ENCODE measurements at places on chromosomes 1 and 21.

DNA sequence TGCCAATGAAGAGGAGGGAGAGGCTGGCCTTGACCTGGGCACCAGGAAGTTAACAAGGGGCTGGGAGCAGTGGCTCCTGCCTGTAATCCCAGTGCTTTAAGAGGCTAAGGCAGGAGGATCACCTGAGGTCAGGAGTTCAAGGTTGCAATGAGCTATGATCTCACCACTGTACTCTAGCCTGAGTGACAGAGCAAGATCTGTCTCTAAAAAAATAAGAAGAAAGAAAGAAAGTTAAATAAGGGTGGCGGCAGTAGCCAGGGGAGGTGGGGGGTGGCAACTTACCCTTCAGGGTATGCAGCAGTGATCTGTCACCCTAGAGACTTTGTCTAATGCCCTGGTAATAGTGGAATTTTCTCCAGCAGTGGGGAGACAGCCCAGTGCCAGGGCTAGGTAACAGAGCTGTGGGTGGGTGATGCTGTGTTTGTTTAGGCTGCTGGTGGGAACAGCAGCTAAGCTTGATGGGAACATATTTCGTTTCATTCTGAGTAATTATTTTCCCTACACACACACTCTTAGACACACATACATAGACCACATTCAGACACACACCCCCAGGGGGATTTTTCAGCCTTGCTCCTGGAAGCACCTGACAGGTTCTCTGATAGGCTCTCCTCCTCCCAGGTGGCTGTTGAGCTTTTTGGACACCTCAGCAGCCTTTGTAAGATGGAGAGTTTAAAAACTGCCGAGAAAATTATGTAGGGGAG lies 11.3 kb upstream of the SYT6 start:
- DNase-seq: no peak

GRCh38 chr1:49765034-49765433 lies 258.7 kb downstream of the AGBL4 start:
- no peak for DNase-seq

DNA sequence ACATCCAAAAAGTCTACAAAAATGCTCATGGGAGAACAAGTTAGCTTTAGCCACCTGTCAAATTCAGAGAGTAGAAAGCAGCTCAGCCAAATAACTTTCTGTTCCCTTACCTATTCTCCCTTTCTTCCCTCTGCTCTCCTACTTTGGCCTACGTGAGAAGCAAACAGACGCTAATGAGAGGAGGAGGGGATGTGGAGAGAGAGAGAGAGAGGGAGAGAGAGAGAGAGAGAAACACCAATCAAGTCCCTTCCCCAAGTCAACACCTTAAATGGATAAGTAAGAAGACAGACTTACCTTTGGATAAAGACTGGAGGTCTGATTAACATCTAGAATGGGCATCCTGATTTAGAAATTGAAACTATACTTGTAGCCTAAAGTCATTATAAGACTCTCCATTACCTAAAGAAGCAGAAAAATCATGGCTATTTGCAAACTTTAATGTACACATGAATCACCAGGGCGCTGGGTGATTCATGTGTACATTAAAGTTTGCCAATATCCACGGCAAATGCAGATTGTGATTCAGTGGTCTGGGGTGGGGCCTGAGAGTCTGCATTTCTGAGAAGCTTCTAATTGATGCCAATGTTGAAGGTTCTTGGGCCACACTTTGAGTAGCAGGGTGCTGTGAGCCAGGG lies 13.1 kb upstream of the DUSP12 start:
- no peak for DNase-seq

DNA sequence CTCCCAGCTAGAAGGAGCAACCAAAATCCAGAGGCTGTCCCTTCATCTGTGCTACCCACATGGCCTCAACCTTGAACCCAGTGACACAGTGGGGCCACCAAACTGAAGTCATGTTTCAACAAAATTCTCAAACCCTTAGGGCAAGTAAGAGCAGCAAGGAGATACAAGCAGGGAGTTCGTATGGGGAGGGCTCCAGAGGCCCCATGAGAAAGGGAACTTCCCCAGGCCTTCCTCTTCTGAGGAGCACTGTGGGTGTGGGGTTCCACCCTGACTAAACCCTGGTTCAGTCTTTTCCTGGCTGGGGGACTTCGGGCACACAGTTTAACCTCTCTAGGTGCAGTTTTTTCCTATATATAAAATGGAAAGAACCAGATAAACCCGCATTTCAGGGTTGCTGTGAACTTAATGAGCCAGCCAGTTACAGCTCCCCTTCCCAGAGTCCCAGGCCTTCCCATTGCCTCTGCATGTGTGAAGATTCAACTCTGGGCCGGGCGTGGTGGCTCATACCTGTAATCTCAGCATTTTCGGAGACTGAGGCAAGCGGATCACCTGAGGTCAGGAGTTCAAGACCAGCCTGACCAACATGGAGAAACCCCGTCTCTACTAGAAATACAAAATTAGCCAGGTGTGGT lies 8.0 kb upstream of the THEMIS2 start:
- no peak for DNase-seq

- DNase-seq: no peak
These were observed 335.0 kb upstream of the NFIA start for GRCh38 chr1:60747353-60747752.

DNA sequence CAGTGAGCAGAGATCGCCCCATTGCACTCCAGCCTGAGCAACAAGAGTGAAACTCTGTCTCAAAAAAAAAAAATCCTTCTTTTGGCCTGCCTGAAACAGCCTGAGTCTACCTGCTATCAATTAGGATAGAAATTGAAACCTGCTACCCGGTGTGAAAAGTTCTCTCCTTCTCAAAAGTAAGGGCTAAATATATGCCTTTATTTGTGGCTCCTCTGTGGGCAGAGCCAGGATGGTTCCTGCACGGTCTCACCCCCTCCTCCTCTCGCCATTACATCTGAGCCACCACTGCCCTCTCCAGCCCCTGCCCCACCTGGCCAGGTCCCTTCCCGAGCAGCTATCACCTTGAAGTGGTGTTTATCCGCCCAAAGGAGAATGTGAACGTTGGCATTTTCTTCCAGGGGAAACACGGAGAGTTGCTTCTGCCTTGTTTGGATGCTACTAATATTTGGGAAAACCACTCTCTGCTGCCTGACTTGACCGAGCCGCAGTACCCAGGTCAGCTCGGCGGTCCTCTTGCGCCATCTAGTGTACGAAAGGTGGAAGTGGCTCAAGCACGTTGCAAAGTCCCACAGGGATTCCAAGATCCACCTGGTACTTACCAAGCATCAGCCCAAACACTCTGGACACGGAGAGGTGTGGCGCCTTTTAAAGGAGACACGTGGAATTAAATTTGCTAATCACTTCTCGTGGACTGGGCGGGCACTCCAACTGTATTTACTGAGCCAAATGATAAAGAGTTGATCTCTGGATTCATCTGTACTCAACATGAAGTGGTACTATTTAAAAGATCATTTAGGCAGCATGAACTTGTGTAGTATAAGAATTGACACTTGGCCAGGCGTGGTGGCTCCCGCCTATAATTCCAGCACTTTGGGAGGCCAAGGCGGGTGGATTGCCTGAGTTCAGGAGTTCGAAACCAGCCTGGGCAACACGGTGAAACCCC lies 31.9 kb downstream of the SETD4 start:
- DNase-seq: peak; percentile 59

DNA sequence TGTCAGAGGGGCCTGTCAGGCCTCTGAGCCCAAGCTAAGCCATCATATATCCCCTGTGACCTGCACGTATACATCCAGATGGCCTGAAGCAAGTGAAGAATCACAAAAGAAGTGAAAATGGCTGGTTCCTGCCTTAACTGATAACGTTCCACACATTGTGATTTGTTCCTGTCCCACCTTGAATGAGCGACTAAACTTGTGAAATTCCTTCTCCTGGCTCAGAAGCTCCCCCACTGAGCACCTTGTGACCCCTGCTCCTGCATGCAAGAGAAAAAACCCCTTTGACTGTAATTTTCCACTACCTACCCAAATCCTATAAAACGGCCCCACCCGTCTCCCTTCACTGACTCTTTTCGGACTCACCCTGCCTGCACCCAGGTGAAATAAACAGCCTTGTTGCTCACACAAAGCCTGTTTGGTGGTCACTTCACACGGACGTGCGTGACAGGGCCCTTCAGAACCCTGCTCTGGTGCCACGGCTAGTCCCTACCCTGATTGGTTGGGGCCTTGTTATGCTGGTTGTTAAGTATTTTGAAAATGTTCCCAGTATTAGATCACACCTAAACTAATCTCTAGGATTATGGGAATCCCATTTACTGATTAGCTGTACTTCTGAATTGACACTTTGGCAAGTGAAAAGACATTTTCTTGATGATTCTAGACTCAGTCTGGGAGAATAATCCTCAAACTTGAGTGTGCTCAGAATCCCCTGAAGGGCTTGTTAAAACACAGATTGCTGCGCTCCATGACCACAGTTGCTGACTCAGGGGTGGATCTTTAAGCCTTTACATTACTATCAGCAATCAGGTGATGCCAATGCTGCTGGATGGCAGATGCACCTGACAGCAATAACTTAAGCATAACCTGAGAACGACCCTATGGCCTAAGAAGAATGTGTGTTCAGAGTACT lies 28.8 kb upstream of the SPATA6 start:
- no peak for DNase-seq

DNA sequence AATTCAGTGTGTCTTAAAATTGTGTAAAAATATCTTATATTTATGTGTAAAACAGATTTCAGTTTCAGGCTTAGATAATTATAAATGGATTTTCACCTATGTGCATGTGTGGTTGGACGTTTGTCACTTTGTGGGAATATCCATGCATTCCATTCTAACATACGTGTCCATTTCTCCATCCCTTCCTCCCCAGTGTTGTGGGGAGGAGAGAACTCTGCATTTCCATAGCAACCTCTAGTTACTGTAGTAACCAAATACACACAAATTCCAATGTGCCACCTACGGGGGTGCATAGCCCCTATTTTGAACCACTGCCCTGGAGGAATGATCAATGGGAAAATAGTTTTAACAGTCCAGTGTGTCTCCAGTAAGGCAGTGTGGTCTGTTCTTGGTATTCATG lies 79.0 kb downstream of the RASAL2 start:
- DNase-seq: no peak

DNA sequence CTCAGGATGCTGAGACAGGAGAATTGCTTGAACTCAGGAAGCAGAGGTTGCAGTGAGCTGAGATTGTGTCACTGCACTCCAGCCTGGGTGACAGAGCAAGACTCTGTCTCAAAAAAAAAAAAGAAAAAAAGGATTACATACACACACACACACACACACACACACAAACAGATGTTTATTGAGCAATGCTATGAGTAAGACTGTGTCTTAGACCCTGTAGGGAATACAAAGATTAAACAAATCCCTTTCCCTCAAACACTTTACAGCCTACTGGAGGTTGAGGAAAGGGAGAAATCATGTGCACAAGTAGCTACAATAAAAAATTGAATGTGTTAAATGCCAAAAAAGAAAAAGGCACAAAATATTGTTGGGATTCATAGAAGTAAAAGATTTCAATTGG lies 58.1 kb downstream of the RPAP2 start:
- no peak for DNase-seq

DNA sequence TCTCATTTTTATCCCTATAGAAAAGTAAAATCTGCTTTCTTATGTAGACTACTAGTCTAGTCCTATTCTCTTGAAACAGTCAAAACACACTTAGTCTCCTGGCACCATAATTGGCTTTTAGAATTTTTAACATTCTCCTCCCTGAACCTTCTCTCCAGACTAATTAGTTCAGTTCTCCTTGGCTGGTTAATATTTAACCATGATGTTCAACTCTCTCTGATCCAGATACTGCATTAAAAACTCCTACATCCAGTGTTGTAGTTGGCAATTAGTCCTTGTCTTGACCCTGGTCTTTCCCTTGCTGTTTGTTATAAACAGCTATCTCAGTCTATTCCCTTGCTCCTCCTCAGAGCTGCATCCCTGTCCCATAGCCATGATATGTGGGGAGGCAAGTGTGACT lies 422.9 kb upstream of the BEND5 start:
- no peak for DNase-seq

GRCh38 chr1:231856894-231857293 lies 230.3 kb downstream of the DISC1 start:
- no peak for DNase-seq

GRCh38 chr1:95095833-95096217 lies 21.3 kb upstream of the TLCD4 start:
- DNase-seq: no peak

DNA sequence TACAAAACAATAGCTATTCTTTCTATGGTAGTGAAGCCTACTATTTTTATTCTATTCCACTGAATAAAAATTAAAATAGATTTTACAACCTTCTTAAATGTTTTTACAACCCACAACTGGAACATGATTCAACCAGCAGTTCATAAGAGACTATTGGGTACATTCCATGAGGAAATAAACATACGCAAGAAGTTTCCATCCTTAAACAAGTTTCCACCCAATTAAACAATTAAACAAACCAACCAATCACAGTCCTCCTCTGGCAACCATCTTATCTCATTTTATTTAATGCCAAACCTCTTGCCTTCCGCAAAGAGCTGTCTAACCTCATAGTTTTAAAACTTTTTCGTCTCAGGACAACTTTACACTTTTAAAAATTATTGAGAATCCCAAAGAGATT lies 239.0 kb downstream of the RGS7 start:
- DNase-seq: no peak

GRCh38 chr1:192814805-192815204 lies 6.0 kb downstream of the RGS2 start:
- no peak for DNase-seq

DNA sequence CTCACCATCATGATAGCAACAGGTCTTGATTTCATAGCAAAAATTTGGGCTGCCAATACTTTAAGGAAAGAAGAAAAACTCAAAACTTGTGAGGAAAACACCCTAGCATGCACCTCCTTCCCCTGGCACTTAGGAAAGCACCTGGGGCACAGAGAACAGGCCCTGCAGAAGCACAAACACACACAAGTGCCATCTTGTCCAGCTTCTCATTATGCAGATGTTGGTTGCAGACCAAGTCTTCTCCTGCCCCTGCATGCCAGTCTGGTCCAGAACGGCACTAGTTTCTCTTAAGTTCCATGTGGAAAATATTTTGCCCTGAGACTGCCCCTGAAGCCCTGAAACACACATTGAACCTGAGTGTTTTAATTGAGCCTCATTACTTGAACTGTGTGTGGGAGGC lies 6.3 kb upstream of the ETV3 start:
- DNase-seq: no peak

DNA sequence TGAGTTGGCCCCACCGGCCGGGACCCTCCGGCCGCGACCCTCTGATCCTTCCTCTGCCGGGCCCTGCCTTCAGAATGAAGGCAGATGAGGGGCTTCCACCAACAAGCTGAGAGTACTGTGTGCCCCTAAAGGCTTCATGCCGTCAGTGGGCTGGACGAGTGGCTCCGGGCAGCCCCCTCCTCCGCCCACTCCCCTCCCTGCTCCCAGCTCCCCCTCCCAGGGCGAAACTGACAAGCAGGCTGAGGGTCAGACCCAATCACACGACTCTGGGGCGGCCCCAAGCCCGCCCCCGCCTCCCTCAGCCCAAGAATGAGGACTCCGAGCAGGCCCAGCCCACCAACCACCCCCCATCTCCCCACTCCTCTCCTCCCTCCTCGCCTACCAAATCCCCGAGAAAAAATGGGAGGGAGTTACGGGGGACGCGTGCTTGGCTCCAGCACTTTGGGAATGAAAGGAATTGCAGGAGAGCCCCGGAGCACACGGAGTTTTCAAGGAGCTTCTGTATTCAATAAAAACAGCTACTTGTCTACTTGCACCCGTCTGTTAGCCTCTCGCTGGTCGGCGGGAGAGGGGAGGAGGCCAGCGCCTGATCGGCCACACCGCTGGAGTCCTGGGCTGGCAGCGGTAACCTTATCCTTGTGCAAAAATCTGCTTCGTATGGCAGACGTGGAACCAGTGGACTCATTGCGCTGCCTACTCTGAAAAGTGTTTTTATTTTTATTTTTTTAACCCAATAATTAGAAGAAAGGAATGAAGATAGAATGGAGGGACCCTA lies at the start of gene COL11A1:
Gene COL11A1, minus strand, starts transcription at position 147 of the 775 bp plus-strand sequence. CDS start 344 bp downstream, outside the sequence.
- DNase-seq: no peak

All from activated gamma-delta T cell treated with Interleukin-2 at 50 U/mL for 16 hours (primary cell).